Activated naive CD8-positive, alpha-beta T cell treated with anti-CD3 and anti-CD28 coated beads for 36 hours (primary cell): ENCODE measurements at places on chromosomes 3 and 15.

DNA sequence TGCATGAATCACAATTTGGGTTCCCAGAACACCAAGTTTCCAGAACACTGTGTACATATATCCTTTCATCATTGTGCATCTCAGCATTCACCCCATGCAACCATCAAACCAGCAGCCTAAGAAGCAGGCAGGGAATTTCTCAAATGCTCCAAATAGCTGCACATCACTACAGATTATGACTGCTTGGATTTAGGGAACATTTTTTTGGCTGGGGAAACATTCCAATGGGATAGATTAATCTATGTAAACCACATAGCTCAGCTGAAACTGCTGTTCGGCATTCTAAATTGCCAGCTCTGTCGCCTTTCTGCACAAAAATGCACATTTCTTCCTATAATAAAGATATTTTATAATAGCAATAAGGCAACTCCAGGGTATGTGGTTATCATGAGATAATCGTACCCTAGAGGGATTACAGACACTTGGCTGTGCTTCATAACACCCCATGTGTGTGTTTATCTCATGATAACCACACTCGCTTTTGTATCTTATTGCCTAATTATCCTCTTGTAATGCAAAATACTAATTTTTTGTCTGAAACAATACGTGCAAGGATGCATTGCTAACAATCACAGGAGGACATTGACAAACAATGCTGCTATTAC is 483.7 kb upstream of the DPH6 start:
- no peak for DNase-seq

DNA sequence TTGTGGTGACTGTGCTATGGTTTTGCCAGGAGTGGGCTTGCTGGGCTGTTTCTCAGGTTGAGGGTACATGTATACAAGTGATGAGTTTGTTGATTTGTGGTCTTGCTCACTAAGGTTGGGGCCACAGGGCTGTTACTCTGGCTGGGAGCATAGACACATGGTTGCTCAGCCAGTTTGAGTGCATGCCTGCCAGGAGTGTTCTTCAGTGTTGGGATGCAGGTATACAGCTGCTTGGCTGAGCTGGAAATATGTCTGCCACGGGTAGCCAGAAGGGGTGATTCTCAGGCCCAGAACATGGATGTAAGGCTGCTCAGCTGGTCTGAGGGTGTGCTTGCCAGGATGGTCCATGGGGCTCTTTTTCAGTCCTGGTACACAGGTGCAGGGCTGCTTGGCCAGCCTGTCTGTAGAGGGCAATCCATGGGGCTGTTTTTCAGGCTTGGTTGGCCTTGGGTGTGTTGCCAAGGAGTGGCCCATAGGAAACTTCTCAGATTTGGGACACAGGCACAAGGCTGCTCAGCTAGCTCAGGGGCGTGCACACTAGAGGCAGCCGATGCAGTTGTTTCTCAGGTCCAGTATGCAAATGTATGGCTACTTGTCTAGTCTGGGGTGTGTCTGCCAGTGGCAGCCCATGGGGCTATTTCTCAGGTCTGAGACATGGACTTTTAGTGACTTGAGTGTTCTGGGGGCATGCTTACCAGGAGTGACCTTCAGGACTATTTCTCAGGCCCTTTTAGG is 5.3 kb upstream of the ARHGAP31 start:
- no peak for DNase-seq

- DNase-seq: peak; percentile 40
Observed at GRCh38 chr15:48965972-48966371, 2.3 kb upstream of the SHC4 start.

DNA sequence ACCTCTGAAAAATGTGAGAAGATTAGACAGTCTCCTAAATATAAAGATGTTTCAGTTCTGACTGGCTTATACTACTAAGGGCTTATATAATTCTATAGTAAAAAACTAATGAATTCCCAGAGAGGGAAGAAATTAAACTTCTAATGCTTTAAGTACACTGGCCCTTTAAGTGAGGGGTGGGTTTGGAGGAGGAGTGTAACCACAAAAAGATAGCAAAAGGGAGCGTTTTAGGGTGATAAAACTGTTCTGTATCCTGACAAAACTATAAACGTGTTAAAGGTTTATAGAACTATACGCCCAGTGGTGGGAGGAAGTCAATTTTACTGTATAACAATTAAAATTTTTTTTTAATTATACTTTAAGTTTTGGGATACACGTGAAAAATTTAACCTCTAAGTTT is 45.8 kb downstream of the CEP152 start:
- DNase-seq: no peak

DNA sequence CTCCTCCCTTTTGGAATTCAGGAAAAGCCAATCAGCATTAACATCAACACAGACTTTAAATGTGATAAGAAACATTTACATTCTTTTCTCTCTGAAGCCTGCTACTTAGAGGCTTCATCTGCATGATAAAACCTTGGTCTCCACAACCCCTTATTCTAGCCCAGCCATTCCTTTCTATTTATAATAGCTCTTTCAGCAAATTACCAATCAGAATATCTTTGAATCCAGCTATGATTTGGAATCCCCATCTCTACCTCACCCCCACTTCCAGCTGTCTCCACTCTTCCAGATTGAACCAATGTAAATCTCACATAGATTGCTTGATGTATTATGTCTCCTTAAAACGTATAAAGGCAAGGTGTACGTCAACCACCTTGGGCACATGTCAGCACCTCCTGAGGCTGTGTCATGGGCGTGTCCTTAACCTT is 139.7 kb downstream of the TUSC7 start:
- DNase-seq: no peak

DNA sequence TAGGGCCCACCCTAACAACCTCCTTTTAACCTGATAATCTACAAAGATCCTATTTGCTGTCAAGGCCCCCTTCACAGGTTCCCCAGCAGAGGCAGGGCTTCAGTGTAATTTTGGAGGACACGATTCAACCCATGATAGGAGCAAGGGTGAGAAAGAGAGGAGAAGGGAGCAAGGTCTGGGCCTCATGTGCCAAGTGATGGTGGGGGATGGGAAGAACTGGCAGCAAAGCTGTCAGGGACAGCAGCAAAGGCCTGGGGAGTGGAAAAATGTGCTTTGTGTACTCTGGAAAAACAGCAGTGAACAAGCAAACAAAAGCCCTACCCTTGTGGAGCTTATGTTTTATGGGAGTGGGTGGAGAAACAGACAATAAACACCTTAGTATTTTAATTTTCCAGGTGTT is 2.7 kb upstream of the GALNT15 start:
- no peak for DNase-seq

DNA sequence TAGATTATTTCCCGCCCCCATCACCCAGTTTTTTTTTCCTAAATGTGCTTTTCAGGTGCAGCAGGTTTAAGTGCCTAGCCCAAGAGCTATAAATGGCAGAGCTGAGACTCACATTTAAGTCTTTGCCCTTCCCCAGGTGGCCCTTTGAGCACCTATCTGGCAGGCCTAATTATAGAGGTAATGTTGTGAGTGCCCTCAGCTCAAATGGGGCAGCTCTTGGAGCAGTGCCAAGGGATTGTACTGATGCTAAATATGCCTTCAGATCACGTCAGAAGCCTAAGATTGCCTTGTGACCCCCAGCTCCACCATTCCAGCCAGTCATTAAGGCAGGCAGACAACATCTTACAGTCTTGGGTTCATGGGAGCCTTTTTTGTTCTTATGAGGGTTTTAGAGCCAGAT is 159.5 kb downstream of the RPLP1 start:
- no peak for DNase-seq
